CD4-positive, alpha-beta T cell treated with Interleukin-2 at 100 ng/mL for 4 hours (primary cell): ENCODE measurements at places on chromosomes 6 and 20.

- no peak for DNase-seq
These were observed 43.7 kb downstream of the CDH22 start for GRCh38 chr20:46264391-46265266.

DNA sequence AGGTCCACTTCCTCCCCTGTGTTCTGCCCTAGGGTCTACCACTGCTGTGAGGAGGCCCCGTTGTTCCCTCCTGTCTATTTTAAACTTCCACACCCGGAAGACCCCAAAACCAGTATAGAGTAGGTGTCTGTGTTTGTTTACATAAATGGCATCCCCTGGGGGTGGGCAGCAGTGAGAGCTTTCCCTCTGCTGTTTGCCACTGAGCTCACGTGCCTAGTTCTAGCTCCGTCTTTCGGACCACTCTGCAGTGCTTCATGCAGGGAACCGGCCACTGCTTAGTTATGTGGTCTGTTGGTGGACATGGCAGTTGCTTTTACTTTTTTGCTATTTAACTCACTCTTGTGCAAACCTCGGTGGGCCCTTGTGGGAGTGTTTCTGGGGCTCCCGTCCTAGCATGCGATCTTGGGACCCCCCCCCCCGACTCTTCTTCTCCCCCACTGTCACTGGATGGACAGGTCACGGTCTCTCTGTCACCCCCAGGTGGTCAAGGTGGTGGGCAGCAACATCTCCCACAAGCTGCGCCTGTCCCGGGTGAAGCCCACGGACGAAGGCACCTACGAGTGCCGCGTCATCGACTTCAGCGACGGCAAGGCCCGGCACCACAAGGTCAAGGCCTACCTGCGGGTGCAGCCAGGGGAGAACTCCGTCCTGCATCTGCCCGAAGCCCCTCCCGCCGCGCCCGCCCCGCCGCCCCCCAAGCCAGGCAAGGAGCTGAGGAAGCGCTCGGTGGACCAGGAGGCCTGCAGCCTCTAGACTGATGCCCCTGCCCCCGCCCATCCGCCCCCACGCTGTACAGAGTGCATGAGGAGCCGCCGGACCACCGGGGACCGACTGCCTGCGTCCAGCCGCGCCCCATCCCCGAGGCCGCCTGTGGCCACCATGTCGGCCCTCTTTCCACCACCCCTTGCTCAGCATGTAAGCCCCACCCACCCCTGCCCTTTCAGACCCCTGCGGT is 40.9 kb downstream of the VSTM2L start:
- DNase-seq: no peak

- DNase-seq: no peak
These were observed 639 bp upstream of the RCAN2 start for GRCh38 chr6:46491628-46492547.

DNA sequence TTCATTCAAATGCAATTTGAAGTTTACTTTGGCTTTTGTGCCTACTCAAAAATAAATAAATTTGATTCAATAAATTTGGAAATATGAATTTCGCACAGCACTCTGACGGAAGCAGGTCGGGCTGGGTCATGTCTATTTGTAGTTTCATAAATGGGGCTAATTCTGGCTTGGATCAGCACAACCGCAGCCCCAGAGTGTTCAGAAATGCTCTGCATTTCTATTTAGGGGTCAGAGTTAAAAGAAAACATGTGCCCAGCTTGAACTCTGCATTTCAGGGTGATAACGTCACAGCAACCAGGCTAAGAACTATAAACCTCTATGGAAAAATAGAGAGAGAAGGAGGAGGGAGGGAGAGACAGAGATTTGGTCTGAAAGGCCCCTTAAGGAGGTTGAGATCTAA is 480.9 kb upstream of the NOX3 start:
- no peak for DNase-seq

GRCh38 chr6:55174211-55175026 is at the start of gene HCRTR2:
Gene HCRTR2 (plus strand): TSS chr6:55174515. CDS start chr6:55174588, 73 bp downstream.
- DNase-seq: no peak

DNA sequence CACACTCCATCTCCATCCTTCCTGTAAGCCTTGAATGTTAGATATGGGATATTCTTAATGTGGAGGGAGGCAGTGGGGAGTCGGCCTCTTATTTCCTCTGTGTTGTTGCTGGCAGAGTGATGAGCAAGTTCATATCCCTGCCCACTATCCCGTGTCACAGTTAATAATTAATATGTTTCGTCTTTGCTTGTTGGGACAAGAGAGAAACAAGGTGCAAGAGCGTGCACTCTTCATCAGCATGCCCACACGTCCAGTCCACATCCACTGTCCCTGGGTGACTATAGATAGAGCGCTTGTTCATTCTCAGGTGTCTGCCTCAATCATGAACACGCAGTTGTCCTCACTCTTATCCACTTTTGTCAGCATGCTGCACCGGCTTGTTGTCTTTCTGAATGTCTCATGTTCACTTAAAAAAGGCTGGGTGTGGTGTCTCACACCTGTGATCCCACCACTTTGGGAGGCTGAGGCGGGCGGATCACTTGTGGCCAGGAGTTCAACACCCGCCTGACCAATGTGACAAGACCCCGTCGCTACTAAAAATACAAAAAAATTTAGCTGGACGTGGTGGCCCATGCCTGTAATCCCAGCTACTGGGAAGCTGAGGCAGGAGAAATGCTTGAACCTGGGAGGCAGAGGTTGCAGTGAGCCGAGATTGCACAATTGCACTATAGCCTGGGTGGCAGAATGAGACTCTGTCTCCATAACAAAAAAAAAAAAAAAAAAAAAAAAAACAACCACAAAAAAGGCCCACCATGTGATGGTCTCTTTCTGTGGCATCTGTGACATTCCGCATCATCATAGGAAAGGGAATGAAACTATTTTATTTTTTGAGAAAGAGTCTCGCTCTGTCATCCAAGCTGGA is 34.2 kb downstream of the PPP1R3G start:
- DNase-seq: no peak

DNA sequence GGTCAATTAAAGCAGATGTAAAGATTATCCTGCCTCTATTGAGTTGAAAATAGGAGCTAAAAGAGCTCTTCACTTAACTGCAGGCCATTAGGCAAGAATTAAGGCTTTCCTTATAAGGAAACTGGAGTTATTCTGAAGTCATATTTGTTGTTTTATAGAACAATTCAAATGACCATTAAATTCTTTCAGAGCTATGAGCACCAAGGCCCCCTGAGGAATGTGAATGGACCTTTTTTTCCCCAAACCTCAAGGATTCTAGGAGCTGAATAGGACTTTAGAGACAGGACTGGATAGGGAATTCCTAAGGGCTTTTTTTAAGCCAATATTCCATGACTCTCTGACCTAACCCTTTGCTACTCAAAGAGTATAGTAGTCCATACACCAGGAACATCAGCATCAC is 565.7 kb upstream of the BTBD3 start:
- DNase-seq: no peak

GRCh38 chr6:136016228-136017225 is 165.0 kb downstream of the PDE7B start:
- no peak for DNase-seq

- DNase-seq: no peak
These were observed 135.1 kb downstream of the SAMD5 start for GRCh38 chr6:147643341-147644200.

- DNase-seq: no peak
These were observed 84.0 kb downstream of the RAMACL start for GRCh38 chr6:166502453-166502852.

- DNase-seq: no peak
These were observed 18.4 kb downstream of the SLC22A23 start for GRCh38 chr6:3438190-3439167.

- DNase-seq: no peak
These were observed 54.7 kb downstream of the PHF20 start for GRCh38 chr20:35826397-35826998.

- DNase-seq: no peak
These were observed 352.5 kb downstream of the CDH26 start for GRCh38 chr20:60310560-60311349.

- no peak for DNase-seq
These were observed 29.3 kb upstream of the HFE start for GRCh38 chr6:26057899-26058298.

DNA sequence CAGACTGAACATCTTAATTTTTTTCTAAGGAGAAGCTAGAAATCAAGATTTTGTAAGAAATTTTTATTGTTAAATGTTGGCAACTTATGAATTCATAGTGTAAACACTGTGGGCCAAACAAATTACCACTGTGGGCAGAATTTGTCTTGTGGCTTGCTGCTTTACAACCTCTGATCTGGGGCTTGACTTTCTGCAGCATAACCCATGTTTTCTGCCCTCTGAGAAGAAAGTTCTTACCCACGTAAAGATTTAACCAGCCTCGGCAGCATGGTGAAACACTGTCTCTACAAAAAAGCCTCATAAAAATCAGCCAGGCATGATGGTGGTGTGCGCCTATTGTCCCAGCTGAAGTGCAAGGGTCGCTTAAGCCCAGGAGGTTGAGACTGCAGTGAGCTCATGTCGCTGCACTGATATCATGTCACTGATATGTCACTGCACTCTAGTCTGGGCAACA is 12.9 kb downstream of the ITCH start:
- no peak for DNase-seq
